ENCODE measurements at places on chromosomes 12 and 14.

- DNase-seq: no peak
Observed at GRCh38 chr12:105569886-105570285, 239.4 kb downstream of the C12orf75 start.

DNA sequence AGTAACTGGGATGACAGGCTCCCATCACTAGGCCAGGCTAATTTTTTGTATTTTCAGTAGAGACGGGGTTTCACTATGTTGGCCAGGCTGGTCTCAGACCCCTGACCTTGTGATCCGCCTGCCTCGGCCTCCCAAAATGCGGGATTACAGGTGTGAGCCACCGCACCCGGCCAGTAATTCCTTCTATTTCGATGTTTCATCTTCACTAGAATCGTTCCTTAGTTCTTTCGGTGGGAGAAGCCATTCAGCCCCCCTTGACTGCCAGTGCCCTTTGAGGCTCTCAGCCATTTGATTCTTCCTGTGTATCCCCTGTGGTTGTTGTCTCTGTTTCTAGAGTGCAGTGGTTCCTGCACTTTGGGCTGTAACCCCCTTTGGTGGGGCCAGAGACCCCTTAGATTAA lies 174.1 kb downstream of the ETV6 start:
- no peak for DNase-seq

DNA sequence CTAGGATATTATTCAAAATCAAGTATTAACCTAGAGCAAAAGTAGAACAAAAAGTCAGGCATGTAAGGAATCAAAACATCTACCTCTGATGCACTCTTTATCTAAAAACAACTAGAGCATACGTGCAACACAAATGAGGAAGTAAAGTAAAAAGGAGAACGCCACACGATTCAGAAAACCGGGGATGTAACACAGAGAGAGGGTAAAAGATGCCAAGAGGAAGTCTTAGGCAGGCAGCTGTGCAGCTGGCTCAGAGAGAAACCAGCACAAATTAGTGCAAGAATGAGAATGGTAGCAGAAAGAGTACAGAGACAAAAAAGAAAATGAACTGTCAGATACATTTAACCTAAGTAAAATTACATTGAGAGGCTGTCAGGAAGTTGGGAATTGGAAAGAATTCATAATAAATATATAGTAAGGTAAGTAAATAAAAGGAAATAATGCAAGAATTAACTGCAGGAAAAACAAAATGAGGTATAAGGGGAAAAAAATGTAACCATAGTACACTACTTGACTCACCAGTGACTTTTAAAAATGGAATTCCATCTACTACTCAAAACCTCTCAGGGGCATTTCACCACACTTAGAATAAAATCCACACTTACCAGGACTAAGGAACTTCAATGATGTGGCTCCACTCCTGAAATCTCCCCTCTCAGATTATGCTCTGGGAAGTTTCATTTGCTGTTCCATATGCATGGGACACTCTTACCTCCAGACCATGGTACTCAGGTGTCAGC lies 17.1 kb downstream of the BCAT1 start:
- no peak for DNase-seq

- DNase-seq: no peak
Observed at GRCh38 chr14:81434230-81434629, 34.1 kb upstream of the STON2 start.

GRCh38 chr14:21997300-21997699 lies 323.7 kb upstream of the OR4E1 start:
- peak; percentile 56 for DNase-seq

DNA sequence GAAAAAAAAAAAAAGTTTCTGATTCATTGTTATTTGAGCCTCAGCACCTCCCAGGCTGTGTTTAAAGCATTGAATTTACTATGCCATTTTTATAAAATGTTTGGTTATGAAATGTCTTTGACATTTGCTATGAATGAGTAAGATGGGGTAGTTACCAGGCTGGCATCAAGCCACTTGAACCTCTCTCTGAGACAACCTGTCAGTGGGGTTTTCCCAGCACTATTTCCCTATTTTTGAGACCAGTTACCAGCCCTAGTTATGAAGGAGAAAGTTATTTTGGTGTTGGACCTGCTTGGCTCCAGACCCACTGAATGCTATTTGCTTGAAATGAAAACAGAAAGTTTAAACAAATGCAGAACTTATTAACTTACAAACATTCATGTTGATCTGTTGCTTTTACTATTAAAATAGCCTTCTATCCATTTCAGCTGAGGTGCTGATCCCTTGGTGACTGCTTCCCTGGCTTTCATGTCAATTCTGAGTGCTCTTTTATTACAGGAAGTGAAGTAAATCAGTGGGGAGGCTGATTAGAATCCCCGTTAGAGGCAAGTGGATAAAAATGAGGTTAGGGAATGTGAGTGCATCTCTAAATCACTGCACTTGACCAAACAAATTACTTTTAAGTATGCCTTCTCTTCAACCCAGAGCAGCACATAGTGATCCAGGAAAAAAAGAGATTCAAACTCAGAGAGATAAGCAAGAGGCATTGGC lies 37.8 kb downstream of the LLPH start:
- no peak for DNase-seq

DNA sequence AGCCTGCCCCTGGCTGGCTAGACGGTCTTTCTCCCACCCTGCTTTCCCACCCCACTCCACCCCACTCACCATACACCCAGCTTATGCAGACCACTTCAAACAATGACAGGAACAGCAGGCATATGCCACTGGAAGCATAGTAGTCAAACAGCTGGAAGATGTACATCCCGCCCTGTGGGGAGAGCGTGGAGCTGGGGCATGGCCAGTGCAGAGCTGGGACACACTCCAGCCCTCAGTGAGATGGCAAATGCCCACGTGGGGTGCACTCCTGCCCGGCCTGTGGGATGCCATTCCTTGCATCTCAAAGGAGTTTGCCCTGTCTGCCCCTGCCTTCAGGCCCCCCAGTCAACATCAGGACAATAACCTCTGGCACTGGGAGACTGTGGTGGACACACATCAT lies 18.8 kb downstream of the SLC6A12 start:
- DNase-seq: no peak

- DNase-seq: no peak
Observed at GRCh38 chr12:9071518-9071917, 44.2 kb downstream of the A2M start.

DNA sequence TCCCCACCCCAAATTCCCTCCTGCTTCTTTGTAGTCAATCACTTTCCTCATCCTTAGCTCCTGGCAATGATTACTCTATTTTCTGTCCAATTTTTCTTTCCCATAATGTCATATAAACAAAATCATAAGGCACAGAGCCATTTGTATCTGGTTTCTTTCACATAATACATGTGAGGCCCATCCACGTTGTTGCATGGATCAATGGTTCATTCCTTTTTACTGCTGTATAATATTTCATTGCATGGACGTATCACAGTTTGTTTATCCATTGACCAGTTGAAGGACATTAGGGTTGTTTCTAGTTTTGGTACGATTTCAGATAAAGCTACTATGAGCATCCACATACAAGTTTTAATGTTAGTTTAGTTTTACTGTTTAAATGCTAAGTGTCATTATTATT lies 13.7 kb upstream of the MED13L start:
- no peak for DNase-seq

GRCh38 chr12:131007031-131007739 lies 53.5 kb downstream of the ADGRD1 start:
- DNase-seq: no peak

GRCh38 chr12:83265808-83266207 lies 579.1 kb downstream of the TMTC2 start:
- no peak for DNase-seq

- no peak for DNase-seq
Observed at GRCh38 chr12:66598079-66598478, 80.8 kb downstream of the GRIP1 start.

- DNase-seq: no peak
Observed at GRCh38 chr14:20971705-20972021, 16.4 kb downstream of the RNASE2 start.

GRCh38 chr12:77323788-77324415 lies 258.5 kb upstream of the E2F7 start:
- no peak for DNase-seq

DNA sequence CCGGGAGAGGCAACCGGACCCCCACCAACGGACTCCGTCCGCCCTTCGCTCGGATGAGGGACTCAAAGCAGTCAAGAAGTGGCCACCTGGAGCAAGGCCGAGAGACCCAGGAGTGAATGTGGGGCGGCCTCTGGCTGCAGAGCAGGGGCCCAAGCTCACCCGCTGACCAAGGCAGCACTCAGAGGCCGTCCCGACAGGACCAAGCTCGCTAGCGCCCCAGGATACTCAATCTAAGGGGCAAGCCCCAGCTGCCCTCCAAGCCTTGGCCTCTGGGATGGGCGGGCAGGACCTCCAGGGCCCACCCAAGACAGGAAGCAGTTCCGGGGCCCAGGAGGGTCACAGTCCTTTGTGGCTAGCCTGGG lies 936 bp downstream of the AKT1 start:
- DNase-seq: no peak

GRCh38 chr12:86917121-86917520 lies 660.9 kb upstream of the MGAT4C start:
- no peak for DNase-seq

- DNase-seq: no peak
Observed at GRCh38 chr14:47678157-47678556, 2.8 kb upstream of the MDGA2 start.

GRCh38 chr14:68254669-68255527 lies 435.3 kb downstream of the RAD51B start:
- no peak for DNase-seq

DNA sequence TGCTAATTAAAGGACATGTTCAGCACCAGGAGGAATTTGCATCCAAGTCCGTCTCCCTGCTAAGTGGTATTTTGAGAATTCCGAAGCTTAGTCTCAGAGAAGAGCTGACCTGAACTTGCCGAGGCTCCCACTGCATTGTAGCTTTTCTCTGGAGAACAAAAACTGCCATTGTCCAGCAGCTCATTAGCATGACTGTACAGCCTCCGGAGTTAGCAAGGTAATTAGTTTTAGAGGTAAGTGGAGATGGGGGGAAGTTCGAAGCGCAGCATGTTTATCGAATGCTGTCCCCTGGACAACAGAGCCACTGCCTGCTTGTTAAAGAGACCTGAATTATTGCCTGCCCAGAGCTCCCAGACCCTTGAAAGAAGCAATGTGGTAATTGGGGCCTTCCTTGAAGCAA lies 160.3 kb upstream of the PELI2 start:
- DNase-seq: no peak

GRCh38 chr12:94012071-94012470 lies 136.3 kb upstream of the PLXNC1 start:
- no peak for DNase-seq

DNA sequence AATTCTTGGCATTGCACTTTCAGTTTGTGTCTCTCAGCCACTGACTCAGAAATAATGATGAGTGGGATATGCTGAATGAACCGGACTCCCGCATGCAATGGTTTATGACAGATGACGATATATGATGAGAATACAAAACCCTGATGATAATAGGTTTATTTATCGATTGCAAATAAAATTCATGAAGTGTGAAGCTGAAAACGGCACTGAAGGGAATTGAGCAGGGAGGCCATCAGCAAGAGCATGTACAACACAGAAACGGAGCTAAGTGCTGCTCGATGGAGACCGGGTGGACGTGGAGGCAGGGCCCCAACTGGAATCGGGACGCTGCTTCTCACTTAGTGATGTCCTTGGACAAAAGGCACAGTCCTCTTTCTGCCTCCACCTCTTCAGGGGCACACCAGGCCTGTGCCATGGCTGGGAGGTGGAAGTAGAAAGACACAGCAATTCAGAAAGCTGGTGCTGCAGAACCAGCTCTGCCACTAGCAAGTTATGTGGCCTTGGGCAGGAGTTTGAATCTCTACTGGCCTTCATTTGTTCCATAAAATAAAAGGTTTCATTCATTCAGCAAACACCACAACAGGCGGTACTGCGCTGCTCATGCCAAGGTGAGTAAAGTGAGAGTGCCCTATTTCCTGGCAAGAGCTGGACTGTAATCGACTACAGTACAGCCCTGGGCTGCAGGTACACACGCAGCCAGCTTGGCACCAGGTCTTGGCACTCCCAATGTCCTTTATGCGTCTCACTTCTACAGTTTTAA lies 117.0 kb downstream of the EGLN3 start:
- no peak for DNase-seq

GRCh38 chr12:80798281-80798680 lies 81.6 kb downstream of the MYF5 start:
- no peak for DNase-seq
